ENCODE measurements at places on chromosomes 4 and X.

GRCh38 chr4:172813359-172813923 lies 355.2 kb upstream of the GALNT7 start:
- no peak for DNase-seq

- DNase-seq = no peak
These were observed 1.4 kb upstream of the MAN2B2 start for GRCh38 chr4:6573551-6573950.

- no peak for DNase-seq
These were observed 1.7 kb downstream of the UNC5C start for GRCh38 chr4:95546866-95547714.

- no peak for DNase-seq
These were observed 31.8 kb downstream of the AMMECR1 start for GRCh38 chrX:110286106-110286505.

DNA sequence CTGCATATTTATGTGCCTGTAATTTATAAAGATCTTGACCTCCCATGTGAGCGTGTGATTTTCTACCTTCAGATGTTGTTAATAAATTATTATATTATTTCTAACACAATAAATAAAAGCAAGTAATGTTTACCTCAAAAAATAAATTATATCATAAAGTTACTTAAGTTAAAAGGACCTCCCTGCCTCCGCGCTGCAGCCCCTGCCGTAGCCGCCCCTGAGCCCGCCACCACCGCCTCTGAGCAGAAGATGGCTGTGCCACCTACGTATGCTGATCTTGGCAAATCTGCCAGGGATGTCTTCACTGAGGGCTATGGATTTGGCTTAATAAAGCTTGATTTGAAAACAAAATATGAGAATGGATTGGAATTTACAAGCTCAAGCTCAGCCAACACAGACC lies 119.6 kb upstream of the BRWD3 start:
- no peak for DNase-seq

GRCh38 chr4:73538162-73538561 lies 56.6 kb downstream of the AFM start:
- DNase-seq = no peak

- DNase-seq = no peak
These were observed 95.2 kb upstream of the RPS6KA3 start for GRCh38 chrX:20361890-20362262.

GRCh38 chr4:53005808-53006207 lies 143.7 kb downstream of the RASL11B start:
- no peak for DNase-seq

DNA sequence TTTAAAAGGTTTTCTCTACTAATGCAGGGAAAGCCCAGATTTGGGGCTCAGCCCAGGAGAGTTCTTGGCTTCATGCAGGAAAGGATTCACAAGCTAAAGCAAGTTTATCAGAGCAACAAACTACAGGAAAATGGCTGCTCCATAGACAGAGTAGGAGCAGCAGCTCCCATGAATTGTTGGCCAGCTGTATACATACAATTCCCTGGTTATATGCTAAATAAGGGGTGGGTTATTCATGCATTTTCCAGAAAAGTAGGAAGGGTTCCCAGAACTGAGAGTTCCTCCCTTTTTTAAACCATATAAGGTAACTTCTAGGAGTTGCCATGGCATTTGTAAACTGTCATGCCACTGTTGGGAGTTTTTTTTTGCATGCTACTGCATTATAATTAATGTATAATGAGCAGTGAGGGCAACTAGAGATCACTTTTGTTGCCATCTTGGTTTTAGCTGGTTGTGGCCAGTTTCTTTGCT lies 2.6 kb downstream of the C4orf33 start:
- no peak for DNase-seq

GRCh38 chrX:148185631-148186030 lies 204.5 kb downstream of the FMR1NB start:
- no peak for DNase-seq

GRCh38 chr4:6150046-6150735 lies 50.2 kb downstream of the JAKMIP1 start:
- DNase-seq = no peak

DNA sequence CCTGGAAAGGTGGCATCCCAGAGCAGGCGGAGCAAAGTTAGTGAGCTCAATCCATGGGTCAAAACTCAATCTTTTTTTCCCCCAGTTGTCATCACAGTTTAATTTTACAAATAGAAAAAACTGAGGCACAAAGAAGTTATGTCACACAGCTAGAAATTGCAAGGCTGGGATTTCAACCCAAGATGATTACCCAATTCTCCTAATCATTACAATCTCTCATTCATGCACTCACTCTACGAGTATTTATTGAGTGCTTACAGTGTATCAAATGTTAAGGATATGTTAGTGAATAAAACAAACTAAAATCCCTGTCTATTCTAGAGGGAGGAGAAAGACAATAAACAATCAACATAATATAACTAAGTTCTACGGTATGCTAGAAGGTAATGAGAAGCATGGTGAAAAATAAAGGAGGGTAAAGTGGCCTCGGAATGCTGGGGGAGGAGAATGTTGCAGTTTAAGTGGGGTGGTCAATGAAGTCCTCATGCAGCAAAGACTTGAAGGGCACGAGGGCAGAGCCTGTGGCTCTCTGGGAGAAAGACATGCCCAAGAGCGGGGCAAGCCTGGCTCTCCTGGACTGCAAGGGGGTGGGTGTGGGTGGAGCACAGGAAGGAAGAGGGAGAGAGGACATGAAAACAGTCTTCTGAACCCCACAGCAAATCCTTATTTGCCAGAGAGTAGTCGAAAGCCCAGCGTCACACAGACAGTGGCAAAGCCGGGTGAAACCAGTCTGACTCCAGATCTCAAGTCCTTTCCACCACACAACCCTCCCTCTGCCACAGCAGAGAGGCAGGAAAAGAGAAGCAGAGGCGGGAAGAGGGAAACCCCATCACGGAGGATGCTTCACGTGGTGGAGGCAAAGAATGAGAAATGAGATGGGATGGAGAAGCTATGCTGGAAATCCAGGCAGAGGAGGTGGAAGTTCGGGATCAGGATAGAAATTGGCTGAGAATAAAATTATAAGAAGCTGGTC lies 48.3 kb downstream of the RAB33B start:
- DNase-seq = no peak

GRCh38 chr4:105483840-105484239 lies 10.0 kb upstream of the PPA2 start:
- no peak for DNase-seq

DNA sequence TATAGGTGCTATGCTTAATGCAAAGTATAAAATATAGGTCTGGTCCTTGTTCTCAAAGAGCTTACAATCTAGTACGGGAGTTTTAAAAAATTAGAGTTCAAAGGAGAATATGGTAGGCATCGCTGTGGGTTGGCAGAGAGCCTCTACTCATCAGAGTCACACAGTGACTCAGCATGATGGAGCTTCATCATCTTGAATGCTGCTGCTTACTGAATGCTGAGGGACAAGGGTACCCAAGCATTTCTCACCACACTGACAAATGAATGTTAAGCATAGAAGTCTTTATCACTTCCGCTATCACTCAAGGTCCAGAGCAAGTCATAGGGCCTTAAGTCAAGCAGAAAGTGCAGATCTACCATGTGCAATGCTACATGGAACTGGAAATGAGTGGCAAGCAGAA lies 268.6 kb upstream of the IGFBP7 start:
- DNase-seq = no peak
